ENCODE measurements at places on chromosomes 4 and X. TPM values are rescaled to one million over a fixed set of nuclear protein-coding genes. Genes with fewer than 3 reads are reported as not detected.

- no peak for DNase-seq
These were observed 85.3 kb downstream of the DCAF8L2 start for GRCh38 chrX:27675493-27675892.

DNA sequence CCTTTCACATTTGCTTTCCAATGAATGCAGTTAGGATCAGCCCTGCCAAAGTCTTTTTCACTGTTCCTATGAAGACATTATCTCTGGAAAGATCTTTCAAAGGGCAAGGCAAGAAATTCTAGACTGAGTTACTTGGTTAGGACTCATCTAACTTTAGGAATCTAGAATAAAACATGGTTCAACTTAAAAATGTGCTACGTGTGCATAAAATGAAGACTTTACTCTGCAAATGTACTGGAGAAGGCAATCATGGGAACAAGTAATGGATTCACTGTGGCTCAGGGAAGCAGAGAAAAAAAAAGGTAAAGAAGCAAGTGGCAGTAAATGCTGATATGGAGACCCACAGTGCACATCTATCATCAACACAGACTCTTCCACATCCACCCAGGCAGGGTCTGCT, 297.4 kb downstream of the HNRNPD start:
- no peak for DNase-seq

DNA sequence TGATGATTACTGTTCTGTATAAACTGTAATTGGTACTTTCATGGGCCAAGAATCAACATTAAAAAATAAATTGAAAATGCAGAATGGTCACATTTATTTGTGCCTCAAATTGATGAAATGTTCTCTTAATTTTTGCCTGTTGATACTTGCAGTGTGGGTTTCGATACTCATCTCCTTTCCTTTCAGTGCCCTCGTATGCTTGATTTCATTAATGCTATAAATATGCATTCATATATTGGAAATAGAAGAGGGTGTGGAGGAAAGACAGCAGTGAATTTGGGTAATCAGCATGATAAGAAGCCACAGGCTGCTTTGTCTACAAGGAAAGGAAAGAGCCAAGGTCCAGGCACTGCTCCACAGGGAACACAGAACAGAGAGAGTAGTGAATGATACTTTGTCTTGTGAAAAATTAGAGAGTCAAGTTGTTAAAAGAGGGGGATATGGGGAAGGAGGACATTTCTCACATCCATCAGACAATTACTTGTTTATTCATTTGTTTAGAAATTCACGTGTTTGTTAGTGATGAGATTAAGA, 1.0 kb upstream of the DDX60 start:
- no peak for DNase-seq

GRCh38 chr4:151263455-151263854, 13.5 kb upstream of the PRSS48 start:
- no peak for DNase-seq

DNA sequence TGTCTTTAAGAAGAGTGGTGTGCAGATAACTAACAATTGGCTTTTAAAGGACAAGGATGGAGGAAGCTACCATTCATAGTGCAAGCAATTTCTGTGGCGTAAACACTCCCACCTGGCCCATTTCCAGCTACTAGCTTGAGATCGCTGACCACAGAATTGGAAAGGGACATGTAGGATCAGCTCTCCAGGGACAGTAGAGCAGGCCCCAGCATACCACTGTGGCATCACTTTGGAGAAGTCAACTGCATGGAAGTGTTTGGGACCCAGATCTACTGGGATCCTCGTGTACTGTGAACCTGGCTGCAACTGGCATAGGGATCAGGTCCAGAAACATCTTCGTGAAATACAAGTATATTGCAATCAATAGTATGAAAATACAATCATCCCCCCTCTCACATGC, 515.0 kb downstream of the INPP4B start:
- DNase-seq, result no peak

GRCh38 chr4:98771959-98772632, 113.7 kb upstream of the TSPAN5 start:
- no peak for DNase-seq

DNA sequence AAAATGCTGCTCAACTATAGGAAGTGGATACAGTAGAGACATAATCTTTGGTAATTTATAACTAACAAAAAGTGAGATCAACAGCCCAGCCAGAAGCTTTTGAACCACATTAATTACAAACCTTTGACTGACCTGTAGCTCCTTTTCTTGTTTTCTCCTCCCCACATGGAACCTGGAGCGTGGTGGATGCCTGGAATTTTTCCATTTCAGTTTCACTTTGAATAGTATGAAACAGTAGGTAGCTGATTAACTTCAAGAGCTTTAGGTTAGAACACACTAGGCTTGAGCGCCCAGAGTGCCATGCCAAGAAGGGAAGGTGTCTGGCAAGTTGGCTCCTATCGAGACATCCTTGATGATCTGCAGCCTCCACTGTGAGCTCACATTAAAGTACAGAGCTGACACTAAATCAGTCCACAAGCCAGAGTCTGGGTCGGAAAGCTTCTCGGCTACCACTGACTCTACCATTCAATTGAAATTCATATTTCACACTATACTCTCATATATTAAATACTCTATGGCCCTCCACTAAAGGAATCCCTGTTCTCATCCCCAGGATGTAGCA, 143.4 kb downstream of the GLRA2 start:
- DNase-seq, result no peak

DNA sequence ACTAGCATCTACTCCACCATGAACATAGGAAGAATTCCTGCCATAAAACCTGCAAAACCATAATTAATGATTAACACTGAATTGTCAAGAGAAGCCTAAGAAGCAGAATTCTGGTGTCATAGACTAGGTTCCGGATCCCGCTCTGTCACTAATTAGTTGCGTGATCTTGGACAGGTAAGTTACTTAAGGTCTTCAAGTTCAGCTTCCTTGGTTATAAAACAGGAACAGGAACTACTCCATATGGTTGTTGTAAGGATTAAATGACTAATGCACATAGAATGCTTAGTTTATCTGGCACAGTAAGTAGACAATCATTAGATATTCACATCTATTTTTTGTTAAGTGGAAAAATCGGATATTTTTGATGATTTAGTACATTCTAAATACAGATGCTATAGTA, 14.3 kb downstream of the G3BP2 start:
- no peak for DNase-seq

GRCh38 chr4:167196344-167197012, 37.8 kb downstream of the SPOCK3 start:
- no peak for DNase-seq

Gene ZCCHC18
- 1.2 TPM for total RNA-seq
